ENCODE measurements at places on chromosomes 1 and 21.

DNA sequence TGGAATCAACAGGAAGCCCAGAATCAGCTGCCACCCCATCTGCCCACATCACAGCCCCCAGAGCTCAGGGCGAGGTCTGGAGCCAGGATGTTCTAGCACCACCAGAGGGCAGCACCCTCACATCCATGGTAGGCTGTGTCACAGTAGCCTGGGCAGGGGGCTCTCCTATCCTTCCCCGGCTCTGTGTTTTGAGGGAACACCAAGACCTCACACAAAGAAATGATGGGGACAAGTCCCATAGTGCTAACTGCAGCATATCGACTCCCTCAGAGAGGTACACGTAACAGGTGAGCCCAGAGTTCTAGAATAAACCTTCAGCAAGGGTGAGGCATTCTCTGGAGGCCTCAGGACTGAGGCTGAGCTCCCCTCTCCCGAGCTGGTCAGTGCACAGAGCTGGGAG, 2.3 kb upstream of the KCNC4 start:
- peak; percentile 57 for DNase-seq

DNA sequence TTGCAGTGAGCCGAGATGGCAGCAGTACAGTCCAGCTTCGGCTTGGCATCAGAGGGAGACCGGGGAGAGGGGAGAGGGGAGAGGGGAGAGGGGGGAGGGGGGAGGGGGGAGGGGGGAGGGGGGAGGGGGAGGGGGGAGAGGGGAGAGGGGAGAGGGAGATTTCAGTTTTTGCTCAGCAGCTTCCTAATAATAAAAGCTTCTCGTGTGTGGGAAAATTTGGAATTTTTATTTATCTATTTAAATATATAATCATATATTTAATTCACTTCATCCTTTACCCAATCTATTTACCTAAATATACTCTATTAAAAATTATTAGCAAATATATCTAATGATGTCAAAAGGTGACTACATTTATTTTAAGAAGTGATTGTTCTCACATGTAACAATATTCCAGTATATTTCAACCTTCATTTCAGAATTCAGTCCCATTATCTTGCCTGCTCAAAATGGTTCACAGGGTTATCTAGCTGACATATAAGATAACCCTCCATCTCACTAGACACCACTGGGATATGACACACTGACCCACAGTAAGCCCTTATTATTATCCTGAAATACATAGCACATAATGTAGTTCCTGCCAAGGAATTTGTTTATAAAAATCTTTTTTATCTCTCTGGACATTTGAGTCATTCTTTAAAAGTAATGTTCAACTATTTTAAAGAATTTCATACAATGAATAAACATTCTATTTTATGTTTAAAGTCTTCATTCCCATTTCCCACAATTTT, 105.9 kb downstream of the GPATCH2 start:
- DNase-seq, result no peak

DNA sequence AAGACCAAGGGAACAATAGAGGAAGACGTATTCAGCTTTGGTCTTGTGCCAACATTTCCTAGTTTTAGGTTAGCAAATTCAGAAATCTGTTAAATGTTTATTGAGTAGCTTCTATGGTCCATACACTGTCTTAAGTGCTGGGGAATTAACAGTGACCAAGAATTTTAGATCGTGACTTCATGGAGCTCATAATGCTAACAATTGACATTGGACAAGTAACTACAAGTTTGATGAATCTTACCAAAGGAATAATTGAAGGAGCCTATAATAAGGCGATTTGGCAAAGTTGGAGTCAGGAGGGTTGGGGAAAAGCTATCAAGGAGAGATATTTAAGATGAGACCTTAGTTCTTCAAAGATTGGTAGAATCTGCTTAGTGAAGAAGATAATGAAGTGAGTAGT, 1.4 kb upstream of the SLAMF9 start:
- DNase-seq, result no peak

GRCh38 chr1:63688302-63688890, 85.4 kb upstream of the ROR1 start:
- no peak for DNase-seq

GRCh38 chr21:35905096-35905962, 155.0 kb downstream of the SETD4 start:
- DNase-seq, result no peak

GRCh38 chr1:54791880-54792522, 9.1 kb downstream of the TTC22 start:
- no peak for DNase-seq

- no peak for DNase-seq
Observed at GRCh38 chr1:82778612-82779011, 977.9 kb downstream of the ADGRL2 start.

GRCh38 chr1:232667778-232668165, 37.8 kb upstream of the SIPA1L2 start:
- no peak for DNase-seq
